ENCODE measurements at places on chromosomes 7 and 10.
A peak's percentile ranks its signal among the peaks of the same experiment; 100 is the strongest.

DNA sequence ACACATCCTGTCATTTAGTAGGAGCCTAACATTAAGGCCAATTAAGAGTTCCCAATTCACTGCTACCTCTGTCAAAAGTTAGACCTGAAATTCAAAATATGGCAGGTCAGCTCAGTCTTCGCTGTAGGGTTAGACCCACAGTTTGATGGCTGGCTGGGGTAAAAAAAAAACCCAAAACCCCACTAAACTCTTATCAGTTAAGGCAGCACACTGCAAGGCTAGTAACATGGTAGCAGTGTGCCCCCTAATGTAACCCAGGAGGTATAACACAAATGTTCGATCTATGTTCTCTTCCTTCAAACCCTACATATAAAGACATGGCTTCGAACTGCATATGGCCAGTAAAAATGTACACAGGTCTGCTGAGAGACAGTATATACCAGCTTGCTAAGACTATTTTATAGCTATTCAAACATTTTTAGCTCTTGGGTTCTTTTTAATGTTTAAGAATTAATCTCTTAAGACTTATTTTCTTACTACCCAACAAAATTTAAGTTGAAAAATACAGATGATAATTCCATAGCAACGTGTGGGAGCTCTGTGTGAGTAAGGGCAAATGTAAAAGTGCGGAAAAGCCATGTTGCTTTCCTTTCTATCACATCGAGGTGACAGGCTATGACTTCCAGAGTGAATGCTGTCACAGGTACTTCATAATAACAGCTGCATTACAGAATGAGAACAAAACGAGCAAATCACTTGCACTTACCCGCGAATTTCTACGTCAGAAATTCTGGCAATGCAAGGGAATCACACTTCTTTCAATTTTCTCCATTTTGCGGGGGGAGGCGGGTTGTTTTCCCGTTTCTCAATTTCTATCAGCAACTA is 168.4 kb upstream of the IMMP2L start:
- DNase-seq = no peak

GRCh38 chr10:26755443-26755903 is 58.0 kb downstream of the PDSS1 start:
- DNase-seq = no peak

- no peak for DNase-seq
These were observed 25.9 kb downstream of the RGS10 start for GRCh38 chr10:119516381-119517234.

GRCh38 chr7:45099891-45100760 is 11.4 kb upstream of the NACAD start:
- no peak for DNase-seq

- DNase-seq = no peak
These were observed 10.0 kb upstream of the PRKAR2B start for GRCh38 chr7:107034553-107034952.

DNA sequence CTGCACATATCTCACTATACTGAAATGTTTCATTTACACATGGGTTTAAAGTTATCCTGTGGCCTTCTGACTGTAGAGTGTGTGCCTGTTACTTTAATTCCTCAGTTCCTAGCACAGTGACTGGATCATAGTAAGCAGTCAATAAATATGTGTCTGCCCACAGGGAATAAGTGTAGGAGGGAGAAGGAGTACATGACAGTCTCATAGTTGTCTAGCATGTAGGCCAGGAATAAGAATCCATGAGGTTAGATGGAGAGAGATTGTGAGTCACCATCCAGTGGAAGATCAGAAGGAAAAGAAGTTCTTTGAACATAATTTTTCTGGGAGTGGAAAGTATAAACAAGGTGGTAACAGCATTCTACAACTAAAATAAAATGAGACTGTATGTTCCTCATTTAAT is 36.6 kb upstream of the SEMA3A start:
- no peak for DNase-seq

DNA sequence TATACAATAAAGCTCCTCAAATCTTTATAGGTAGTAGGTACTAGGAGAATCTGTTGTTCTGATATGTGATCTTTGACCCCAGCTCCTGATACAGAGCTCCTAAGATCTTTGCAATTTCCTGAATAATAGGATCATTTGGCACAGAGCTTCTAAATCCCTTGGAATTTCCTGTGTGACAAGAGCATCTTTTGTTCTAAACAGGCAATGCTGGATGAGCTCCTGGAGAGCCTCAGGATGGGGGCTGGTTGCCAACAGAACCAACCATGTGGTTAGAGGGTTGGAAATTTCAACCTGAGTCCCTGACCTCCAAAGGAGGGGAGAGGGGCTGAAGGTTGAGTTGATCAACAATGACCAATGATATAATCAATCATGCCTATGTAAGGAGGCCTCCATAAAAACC is 629.0 kb downstream of the CCSER2 start:
- no peak for DNase-seq

- DNase-seq = no peak
These were observed 100.2 kb downstream of the MMRN2 start for GRCh38 chr10:86857128-86857721.

GRCh38 chr7:126715076-126715475 is 537.7 kb downstream of the GRM8 start:
- no peak for DNase-seq

DNA sequence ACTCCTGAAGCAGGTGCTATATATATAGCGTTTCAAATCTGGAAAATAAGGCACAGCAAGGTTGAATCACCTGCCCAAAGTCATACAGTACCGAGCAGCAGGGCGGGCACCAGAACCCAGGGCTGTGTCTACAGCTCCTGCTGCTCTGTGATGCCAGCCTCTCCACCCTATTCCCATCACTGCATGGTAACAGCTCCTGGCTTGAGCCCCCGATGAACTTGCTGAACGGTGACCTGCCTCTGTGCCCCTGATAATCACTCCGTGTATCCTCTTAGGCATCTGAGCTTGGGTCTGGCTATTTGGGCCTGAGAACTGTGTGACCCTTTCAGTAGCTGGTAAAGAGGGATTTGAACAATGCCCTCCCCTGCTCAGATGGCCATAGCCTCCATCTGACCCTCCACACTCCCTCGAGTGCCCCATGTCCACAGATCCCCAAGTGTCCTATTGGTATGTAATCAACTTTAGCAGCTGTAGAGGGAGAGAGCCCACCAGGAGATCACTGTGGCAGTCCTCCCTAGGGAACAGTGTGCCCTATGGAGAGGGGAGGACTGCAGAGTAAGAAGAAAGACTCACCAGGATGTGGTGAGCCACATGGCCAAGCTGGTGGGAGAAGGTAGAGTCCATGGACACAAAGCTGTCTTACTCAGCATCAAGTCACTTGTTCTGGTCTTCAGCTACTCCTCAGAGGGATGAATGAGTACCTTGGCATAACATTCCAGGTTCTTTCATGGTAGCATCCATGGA is 1.1 kb upstream of the ARHGAP22 start:
- DNase-seq = no peak

- DNase-seq = no peak
These were observed 24.5 kb upstream of the ABLIM1 start for GRCh38 chr10:114682532-114682931.

DNA sequence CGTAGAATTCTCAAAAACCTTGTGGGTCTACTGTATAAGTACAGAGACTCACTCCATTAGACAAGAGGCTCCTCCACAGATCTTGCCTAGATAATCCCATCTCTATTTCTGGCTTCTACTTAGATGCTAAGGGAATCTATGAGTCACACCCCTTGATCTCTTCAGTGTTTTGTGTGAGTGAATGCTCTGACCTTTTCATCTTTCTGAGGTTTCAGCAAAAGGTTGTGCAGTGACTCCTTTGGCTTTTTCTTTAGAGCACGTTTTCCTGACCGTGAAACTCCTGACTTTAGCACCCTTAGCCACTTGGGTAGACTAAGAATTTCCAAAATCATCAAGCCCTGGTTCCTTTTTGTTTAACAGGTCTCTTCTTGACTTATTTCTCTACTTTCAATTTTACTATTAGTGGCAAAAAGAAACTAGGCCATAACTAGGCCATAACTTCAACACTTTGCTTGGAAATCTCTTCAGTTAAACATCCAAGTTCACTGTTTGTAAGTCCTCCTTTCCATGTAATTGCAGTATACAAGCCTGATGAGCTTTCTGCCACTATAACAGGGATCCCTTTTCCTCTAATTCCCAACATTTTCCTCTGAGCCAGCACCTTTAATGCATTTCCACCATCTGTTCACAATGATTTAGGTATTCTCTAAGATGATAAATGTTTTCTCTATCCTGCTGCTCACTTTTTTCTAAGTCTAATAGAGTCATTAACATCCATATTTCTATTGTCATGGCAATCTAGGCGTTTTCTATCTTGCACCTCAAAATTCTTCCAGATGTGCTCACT is 19.4 kb downstream of the COPG2 start:
- peak; percentile 32 for DNase-seq

GRCh38 chr7:112449353-112449752 is 907 bp upstream of the IFRD1 start:
- no peak for DNase-seq

- DNase-seq = no peak
These were observed 4.9 kb downstream of the CADPS2 start for GRCh38 chr7:122881324-122881723.

GRCh38 chr7:116227678-116228239 is 17.4 kb downstream of the TES start:
- DNase-seq = no peak

DNA sequence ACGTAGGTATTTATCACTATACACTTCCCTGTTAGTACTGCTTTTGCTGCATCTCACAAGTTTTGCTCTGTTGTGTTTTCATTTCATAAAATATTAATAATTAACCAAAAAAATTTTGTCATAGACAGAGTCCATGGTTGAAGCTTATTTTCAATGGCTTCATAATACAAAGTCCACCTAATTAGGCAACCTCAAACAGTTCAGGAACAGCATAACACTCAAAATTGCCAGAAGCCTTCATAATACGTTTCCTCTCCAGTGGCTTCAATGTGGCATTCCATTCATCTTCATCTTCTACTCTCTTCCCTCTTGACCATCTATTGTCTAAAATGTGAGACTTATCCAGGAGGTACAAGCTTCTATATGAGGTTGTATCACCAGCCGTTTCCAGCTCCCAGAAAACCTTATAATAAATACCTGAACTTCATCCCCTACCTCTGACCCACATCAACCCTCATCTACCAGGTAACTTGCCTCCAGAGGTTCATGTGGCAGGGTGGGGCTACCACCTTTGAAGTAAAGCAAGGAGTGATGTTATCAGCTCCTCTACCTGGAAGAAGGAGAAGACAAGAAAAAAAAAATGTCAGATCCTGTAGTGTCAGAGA is 337.3 kb downstream of the MALRD1 start:
- no peak for DNase-seq

GRCh38 chr10:117047947-117048346 is 43.0 kb upstream of the SHTN1 start:
- DNase-seq = no peak

DNA sequence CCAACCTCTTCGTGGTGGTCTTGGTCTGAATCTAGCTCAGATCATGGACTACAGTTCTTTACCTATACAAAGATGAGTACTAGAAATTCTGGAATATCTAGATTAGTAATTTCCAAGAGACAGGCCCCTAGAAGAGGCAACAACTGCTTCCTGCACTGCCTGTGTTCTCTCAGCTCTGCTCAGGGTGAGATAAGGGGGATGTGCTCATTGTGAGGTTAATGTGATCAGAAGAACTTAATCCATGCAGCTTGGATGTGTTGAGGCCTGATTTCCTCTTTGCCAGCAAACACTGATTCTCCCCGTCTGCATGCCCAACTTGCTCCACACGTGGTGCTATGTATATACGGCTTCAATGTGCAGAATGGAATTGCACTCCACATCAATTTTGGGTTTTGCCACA is 268.0 kb downstream of the PHTF2 start:
- no peak for DNase-seq

DNA sequence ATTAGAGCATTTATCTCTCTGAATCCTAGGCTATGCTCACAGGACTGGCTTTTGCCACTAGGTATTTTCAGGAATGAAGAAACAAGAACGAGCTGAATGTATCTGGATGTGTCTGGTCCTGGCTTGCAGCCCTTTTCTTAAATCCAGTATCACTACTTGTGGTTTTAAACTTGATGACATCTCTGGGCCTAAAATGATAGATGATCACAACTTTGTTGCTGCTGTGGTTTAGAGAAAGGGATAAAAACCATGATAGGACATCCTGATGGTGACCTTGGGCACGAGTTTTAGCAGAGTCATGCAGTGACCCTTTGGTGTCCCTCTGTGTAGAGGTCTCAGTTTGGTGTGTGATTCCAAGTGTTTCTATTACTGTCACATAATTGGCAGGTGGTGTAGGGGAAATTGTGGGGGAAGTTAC is 31.7 kb upstream of the SEMA3C start:
- no peak for DNase-seq

DNA sequence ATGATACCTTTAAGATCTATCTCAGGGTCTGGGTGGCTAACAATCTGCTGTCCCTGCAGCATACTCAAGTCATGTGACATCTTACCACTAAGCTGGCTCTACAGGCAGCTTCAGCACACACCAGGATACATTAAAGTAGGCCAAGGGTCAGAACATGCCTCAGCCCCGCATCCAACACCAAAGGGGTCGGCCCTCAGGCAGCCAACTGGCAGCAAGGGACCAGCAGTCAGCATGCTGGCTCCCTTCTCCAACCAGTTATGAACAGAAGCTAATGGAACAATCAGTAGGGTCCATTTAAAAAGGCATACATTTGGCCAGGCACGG is 37.1 kb downstream of the FAM53B start:
- no peak for DNase-seq

GRCh38 chr10:104345941-104346340 is 7.7 kb upstream of the ITPRIP start:
- no peak for DNase-seq

DNA sequence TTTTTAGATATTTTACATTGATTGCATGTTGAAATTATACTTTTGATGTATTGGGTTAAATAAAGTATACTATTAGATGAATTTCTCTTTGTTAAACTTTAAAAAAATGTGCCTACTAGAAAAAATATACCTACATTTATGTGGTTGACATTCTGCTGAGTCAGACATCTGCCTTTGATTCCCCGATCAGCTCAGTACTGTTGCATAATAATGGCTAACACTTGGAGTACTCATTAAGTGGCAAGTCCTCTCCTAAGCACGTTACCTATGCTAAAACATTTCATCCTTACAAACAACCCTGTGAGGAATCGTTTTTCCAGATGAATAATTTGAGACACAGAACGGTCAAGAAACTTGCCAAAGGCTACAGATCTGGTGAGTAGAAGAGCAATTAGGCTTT is 14.0 kb upstream of the SEM1 start:
- DNase-seq = no peak

DNA sequence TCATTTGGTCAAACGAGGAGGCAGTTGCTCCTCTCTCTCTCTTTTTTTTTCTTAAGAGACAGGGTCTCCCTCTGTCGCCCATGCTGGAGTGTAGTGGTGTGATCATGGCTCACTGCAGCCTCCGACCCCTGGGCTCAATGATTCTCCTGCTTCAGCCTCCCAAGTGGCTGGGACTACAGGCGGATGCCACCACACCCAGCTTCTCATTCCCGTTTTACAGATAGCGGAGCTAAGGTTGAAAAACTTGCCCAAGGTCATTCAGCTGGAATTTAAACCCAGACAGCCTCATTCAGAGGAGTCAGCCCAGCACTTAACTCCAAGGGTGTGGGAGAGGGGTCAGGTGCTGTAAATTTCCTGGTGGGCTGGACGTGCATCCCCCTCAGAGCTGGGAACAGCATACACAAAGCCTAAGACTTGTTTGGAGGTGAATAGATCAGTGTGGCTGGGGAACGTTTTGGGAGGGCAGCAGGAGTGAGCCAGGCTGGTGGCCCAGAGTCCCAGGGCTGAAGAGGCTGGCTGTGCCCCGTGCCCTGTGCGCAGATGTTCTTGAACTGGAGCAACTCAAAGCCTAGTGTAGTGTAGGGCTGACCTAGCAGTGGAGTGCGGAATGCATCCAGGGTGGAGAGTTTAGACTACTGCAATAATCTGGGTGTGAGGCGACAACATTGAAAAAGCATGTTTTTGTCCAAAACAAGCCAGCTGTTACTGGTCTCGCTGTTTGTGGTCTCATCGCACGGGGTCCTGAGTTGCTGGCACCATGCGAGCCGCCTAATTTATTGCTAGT is 2.3 kb downstream of the HTRA1 start:
- no peak for DNase-seq
